ENCODE measurements at places on chromosomes 5 and 9.

- no peak for DNase-seq
Measured at GRCh38 chr5:132256086-132256782, 1.3 kb upstream of the PDLIM4 start.

DNA sequence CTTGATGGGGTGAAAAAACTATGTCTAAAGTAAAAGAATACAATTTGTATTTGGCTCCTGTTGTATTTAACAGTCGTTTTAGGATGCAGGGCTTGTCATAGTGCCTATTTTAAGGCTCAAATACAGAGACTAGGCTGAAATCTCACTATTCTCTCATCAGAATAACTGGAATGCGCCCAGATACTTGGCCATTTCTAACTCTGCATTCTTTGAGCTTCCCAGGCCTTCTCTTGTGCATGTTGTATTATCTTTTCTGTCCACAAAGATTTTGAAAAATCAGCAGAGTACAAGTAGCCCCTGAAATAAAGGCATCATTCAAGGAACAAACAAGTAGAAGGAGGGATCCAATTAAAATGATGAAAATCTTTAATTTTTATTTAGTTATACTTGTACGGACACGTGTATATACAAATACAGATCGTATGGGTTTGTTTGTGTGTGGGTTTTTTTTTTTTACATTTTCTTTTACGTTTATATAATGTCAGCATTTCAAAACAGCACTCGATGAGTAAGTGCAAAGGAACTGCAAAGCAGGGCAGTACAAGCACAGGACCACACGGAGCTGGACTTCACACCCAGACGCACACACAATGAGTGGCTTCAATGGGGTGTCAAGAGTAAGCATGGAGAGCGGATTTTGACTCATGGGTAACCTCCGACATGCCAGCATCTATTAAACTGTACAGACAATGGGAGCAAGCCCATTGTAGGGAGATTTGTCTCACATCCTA is 294.0 kb downstream of the EFNA5 start:
- DNase-seq: no peak

- no peak for DNase-seq
Measured at GRCh38 chr9:119902611-119903010, 533.4 kb upstream of the BRINP1 start.

DNA sequence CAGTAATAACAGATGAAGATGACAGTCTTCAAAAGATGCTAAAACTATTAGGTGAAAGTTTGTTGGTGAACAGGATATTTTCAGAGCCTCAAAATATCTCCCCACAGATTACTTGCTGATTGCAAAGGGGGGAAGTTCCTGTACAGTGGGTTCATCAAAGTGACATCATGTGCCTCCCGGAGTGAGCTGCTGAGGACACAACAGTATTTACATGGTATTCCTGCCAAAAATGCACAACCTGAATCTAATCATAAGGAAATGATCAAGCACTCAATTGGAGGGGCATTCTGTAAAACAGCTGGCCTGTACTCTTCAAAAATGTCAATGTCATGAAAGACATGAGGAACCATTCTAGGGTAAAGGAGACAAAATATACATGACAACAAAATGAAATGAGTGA is 18.9 kb upstream of the GLIS3 start:
- DNase-seq: no peak

- DNase-seq: no peak
Measured at GRCh38 chr9:29437526-29437925, 1864.2 kb upstream of the C9orf72 start.
